ENCODE measurements at places on chromosomes 1 and 21.

DNA sequence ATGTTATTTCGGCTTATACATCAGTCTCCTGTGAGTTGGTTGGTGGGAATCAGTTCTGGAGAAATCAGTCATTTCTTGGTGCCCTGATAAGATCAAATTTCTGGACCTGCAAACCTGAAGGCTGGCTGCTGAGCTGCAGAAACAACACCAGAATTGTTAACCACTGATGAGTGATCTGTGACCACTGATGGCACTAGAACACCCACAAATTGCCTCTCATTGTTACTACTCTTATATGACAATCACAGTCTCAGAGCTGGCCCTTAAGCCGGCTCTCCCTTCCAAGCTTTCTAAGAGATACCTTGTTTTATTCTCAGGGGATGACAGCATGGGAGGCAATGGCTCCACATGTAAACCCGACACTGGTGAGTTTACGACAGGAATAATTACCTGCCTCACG lies 1.9 kb downstream of the C1orf162 start:
- DNase-seq, result no peak

GRCh38 chr1:12715896-12716437 lies at the start of gene AADACL3:
TSS of gene AADACL3 (plus strand) at chr1:12716110. CDS start at chr1:12716177, 67 bp downstream.
- no peak for DNase-seq

- no peak for DNase-seq
These were observed 1.9 kb upstream of the IL24 start for GRCh38 chr1:206895325-206895724.

DNA sequence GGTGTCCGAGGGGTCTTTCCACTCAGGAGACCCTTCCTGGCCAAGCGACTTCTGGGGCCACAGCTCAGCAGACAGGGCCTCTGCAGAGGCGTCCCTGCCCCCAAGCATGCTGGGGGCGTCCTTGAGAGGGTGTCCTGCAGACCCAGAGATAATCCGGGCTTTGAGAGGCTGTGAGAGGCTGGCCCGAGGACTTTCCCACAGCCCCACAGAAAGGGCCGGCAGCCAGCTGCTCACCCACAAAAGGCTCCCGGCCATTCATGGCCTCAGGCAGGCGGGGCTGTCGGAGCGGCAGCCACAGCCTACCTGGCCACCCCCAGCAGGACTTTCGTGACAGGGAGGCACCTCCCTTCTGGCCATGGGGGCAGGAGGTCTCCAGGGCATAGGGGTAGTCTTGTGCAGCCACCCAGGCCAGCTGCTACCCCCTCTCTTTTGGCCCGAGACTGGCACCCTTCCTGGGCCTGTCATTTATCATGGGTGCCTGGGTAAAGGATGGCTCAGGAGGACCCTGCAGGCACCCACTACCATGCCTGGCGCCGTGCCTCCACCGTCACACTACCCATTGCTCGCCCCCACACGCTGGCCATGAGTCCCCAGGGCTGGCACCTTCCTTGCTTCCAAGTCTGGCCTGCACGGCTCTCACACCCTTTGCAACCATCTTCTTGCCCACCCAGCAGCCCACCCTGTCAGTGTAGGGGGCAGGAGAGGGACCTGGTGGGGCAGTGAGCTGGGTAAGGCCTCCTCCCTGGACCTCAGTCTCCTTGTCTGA lies 11.1 kb upstream of the TNFRSF14 start:
- peak; percentile 57 for DNase-seq

GRCh38 chr1:53617382-53617781 lies 121.6 kb downstream of the GLIS1 start:
- DNase-seq, result no peak

DNA sequence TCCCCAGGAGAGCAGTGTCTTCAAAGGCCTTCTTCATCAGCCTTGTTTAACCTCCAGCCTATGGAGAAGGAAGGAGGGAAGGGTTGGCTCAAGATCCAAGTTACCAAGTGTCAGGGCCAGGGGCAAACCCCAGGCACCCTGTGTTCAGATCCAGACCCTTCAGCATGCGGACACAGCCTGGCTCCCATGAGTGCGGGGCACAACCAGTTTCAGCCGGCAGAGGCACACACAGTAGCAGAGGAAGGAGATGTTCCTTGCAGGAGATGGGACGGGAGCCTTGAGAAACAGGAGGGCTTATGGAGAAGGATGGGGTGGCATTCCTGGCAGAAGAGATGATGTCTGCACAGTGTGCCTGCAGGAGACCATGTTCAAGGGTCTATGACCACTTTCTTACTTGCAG lies 161.7 kb upstream of the EDN2 start:
- no peak for DNase-seq

GRCh38 chr1:153465811-153466636 lies 5.6 kb upstream of the S100A7 start:
- DNase-seq, result peak; percentile 77

GRCh38 chr1:7232441-7233236 lies 447.4 kb downstream of the CAMTA1 start:
- no peak for DNase-seq

GRCh38 chr1:3671371-3672180 lies 19.3 kb downstream of the TP73 start:
- DNase-seq, result no peak

DNA sequence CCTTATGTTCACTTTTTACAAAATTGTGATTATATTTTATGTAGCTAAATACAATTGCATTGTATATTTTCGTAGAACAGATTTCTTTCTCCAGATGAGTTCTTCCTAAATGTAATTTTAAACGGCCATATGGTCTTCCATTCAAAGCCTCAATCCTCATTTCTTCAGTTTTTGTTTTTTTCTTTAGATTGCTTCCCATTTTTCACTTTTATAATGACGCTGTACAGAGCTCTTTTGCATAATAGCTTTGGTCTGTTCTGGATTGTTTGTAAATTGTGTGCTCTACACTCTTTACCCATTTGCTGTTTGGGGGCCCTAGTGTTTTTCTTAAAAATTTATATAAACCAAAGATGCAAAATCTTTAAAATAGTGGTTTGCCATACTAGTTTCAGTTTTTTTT lies 27.8 kb downstream of the AVPR1B start:
- DNase-seq, result no peak

DNA sequence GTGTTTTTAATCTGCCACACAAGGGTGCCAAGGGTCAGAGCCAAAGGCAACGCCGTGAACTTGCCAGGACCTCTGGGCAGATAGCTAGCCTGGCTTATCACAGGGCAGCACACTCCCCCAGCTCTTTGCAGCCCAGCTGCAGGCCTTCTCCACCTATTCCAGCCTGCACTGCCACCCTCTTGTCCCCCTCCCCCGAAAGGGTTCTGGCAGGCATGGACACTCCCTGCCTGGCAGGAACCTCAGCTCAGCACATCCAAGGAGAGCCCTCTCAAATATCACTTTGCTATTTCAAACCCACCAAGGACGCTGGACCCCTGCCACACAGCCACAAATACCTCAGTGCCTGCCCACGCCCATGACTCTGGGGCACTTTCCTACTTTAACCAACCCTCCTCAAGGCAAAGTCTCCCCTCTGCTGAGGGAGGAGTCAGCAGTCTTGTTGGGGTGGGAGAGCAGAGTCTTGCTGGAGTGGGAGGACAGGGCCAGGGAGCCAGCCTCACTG lies 9.1 kb downstream of the SSBP3 start:
- peak; percentile 94 for DNase-seq

- DNase-seq, result no peak
These were observed 254.8 kb upstream of the VAMP3 start for GRCh38 chr1:7516341-7516740.

DNA sequence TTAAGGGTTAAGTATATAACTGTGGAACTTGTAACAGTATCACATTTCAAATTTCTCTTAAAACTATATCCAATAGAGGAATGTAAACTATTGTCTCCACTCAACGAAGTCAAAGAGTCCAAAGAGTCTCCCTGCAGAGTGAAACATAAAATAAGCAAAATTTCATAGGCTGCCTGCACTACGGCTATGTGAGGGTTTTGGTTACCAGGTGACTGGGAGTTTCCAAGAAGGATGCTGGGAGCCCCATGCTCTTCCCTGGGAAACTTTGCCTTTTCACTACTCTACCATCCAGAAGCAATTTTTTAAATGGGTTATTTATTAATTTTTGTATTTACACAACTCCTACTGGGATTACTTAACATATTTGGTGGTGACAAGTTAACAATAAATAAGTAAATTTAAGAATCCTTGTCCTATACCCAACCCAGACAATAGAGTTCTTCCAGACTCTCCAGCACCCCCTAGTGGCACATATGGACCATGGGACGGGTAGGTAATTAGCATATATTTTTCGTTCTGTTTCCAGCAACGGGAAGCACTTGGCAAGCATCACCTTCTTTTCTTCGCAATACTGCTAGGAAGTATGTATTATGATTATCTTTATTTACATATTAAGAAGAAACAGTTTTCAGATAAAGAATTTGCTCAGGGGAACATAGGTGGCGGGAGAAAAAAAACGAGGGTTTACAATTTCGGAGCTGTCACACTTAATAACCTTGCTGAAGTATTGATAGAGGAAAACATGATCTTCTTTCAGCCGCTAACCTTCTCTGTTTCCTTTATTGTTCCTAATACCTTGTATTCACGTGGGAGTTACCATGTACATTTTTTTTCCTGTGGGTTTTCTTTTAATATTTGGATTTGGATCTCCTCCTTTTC lies 3.5 kb downstream of the FMO2 start:
- DNase-seq, result peak; percentile 46

- no peak for DNase-seq
These were observed 981.7 kb downstream of the TTLL7 start for GRCh38 chr1:83017276-83017675.

GRCh38 chr1:157181790-157182189 lies 43.6 kb upstream of the ETV3 start:
- DNase-seq, result no peak

DNA sequence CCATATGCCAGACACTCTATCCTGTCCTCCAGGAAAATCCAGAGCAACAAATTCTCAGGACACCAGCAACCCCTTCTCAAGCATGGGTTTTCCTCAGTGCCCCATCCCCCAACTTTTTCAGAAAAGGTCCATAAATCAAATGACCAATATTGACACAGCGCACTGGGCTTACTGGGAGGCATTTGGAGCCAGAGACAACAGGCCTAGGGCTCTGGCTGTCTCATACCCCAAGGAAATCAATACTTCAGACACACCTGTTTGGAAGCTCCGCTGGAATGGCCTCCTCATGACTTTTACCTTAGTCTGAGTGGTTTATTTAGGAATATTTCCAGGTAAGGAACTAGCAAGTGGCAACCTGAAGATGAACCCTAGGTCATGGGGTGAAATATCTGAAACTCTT lies 66.9 kb upstream of the TNR start:
- DNase-seq, result no peak

GRCh38 chr1:115793162-115793561 lies 24.6 kb upstream of the CASQ2 start:
- peak; percentile 51 for DNase-seq

All from erythroblast (primary cell).